Mesangial cell (primary cell): ENCODE measurements at places on chromosomes 5 and 9. TPM values are rescaled to one million over a fixed set of nuclear protein-coding genes. Genes with fewer than 3 reads are reported as not detected.

CYLC2 gene
- total RNA-seq: not detected in 2 replicates

PCDHGC4 gene
- total RNA-seq: 0.38 and 0.81 TPM in 2 replicates

RUSC2 gene
- 25.9 and 29.5 TPM in 2 replicates for total RNA-seq

ORM2 gene
- total RNA-seq: not detected in 2 replicates

SLC34A3 gene
- not detected in 2 replicates for total RNA-seq

PNPLA7 gene
- total RNA-seq: 0.16 and 2.3 TPM in 2 replicates

RAD17 gene
- 10.3 and 13.6 TPM in 2 replicates for total RNA-seq

ANKRD20A1 gene
- 0.13 and 0.16 TPM in 2 replicates for total RNA-seq

TRIM14 gene
- total RNA-seq: 7.5 and 10.9 TPM in 2 replicates

IL13 gene
- not detected in 2 replicates for total RNA-seq

SLC36A3 gene
- total RNA-seq: not detected in 2 replicates

KCNIP1 gene
- 0.81 and 11.2 TPM in 2 replicates for total RNA-seq

ZDHHC21 gene
- total RNA-seq: 2.9 and 4.1 TPM in 2 replicates

PRDM9 gene
- not detected in 2 replicates for total RNA-seq

PCDHGA6 gene
- total RNA-seq: 1.6 and 5.6 TPM in 2 replicates

FOXD4L5 gene
- total RNA-seq: not detected in 2 replicates

INSL4 gene
- total RNA-seq: not detected in 2 replicates

PDE4D gene
- total RNA-seq: 38.8 and 41.6 TPM in 2 replicates

PCDHB9 gene
- total RNA-seq: 0.25 TPM in 1 of 2 replicates, not detected in the other

SPINK7 gene
- not detected in 2 replicates for total RNA-seq

CRHBP gene
- total RNA-seq: 0.33 and 2.9 TPM in 2 replicates

TXNDC8 gene
- total RNA-seq: not detected in 2 replicates

LRRC8A gene
- 66.5 and 72.4 TPM in 2 replicates for total RNA-seq

MINAR2 gene
- total RNA-seq: not detected in 2 replicates

TAF11L10 gene
- total RNA-seq: not detected in 2 replicates

TICAM2 gene
- 0.89 and 2.1 TPM in 2 replicates for total RNA-seq

SLCO6A1 gene
- not detected in 2 replicates for total RNA-seq
